ENCODE measurements at places on chromosomes 6 and 20.

DNA sequence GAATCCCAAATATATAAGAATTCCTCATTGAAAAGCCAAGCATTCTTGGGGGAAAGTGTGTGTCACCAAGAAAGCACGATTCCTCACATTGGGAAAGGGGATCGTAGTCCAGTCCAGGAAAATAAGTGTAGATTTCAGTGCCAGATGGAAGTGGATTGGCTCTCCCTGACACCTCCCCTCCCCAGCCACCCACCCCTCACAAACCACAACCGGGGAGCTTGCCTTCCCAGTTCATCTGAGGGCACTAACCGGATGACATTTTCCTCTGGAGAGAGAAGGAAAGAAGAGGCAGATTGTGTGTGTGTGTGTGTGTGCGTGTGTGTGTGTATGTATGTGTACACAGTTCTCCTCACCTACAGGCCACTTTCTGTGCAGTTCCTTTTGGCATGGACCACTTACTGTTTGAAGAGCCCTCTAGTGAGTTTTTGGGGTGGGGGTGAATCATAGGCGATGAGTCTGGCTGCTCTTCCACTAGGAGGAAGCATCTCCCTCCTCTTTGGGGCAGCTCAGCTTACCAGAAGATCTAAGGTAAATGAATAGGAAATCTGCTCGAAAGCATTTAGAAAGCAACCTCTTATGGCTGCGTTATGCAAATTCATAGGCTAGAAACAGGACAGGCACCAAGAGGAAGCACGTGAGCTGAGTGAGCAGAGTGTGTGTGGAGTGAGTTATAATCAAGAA is 20.8 kb downstream of the DAAM2 start:
- DNase-seq, result no peak

DNA sequence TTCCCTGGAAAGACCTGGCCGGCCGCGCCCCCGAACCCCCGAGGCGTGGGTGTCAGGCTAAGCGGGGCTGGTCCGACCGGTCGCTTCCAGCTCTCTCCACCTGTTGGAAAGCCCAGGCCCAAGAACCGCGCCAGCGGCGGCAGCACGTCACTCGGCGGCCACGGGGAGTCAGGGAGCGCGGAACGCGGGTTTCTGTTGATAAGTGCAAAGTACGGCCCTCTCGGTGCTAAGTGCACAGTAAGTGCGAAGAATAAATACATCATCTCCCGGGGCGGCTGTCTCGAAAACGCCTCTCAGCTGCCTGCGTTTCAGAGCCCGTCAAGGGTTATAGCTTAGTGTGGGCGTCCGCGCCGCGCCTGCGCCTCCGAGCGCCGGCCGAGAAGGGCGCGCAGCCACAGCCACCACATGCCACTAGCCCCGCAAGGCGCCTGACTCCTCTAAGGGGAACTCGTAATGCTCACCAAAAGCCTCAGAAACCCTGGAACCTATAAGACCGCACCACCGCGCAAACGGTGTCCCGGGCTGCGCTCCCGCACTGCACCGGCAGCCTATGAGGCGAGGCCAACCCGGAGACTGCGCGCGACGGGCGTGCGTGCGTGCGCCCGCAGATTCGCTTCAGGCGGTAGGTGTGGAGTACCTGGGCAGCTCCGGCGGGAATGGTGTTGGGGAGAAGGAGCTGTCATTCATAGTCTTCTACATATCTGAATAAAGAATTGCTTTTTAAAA is 9.2 kb upstream of the TBX18 start:
- DNase-seq, result no peak

DNA sequence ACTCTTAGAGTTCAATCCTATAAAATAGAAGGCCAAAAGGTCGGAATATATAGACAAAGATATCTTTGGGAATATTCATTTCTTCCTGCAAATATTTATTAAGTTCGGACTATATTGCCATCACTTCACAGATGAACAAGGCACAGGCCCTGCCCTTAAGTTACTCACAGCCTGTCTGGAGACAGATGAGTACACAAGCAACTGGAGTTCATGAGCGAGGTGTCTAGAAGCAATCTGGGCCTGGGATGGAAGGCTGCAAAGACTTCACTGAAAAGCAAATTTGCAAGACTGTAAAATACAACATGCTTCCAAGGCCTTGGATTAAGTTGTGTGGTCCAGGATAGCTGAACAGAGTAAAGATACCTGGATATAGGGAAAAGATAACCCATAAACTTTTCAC is 56.7 kb upstream of the CEP85L start:
- no peak for DNase-seq

GRCh38 chr20:472889-473292 is 10.6 kb upstream of the TBC1D20 start:
- DNase-seq, result no peak

- DNase-seq, result no peak
These were observed 19.3 kb upstream of the SLC17A4 start for GRCh38 chr6:25735261-25735660.

- peak; percentile 80 for DNase-seq
These were observed 8.2 kb downstream of the CYB5R4 start for GRCh38 chr6:83867527-83868161.

DNA sequence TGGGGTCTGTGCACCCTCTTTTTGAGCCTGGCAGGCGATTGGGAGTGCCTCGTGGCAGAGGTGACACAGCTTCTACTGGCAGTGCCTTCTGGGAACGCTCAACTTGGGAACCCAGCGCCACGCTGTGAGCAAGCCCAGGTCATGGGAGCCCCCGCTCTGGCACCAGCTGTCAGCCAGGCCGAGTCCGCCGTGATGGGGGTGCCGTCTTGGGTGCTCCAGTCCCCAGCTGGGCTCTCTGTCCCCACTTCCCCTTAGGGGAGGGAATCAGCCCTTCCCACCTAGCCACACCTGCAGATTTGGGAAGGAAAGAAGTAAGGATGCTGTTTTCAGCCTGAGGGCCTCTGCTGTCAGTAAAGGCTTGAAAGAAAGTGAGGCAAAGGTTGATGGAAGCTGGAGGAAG is 31.0 kb upstream of the NTSR1 start:
- DNase-seq, result no peak

DNA sequence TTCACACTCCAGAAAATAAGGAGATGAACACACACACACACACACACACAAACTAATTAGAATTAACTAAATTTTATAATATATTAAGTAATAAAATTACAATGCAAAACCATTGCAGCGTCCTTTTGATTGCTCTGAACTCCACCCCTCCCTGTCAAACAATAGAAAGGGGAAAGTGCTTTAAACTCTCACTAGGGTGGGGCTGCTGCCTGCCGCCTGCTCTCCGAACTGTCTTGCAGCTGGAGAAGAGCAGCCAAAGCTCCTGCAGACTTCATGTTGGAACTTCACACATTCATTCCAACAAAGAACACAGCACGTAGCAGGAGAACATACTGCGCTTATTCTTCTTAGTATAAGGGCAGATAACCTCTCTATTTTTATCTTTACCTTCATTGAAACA is 83.2 kb downstream of the GCLC start:
- DNase-seq, result no peak

- no peak for DNase-seq
These were observed 140.5 kb upstream of the CST7 start for GRCh38 chr20:24808616-24809015.

DNA sequence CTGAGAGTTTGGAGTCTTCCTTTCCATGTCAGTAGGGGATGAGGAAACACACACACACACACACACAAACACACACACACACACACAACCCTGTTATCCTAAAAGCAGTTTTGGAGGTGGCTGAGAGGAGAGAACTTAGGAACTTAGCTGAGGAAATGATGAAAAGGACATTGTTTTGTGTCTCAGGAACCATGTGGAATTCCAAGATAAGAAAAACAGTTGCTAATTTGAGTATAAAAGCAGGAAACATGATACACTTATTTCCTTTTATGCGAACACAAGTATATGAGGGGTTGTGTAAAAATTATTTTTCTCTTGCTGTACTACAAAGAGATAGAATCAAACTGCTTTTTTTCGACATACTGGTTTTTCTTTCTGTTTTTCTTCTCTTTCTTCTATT is at the start of gene MYCT1:
Gene MYCT1, plus strand, starts transcription at position 264 of the 400 bp plus-strand sequence. Its CDS starts 6 bp downstream, at position 270.
- DNase-seq, result no peak

DNA sequence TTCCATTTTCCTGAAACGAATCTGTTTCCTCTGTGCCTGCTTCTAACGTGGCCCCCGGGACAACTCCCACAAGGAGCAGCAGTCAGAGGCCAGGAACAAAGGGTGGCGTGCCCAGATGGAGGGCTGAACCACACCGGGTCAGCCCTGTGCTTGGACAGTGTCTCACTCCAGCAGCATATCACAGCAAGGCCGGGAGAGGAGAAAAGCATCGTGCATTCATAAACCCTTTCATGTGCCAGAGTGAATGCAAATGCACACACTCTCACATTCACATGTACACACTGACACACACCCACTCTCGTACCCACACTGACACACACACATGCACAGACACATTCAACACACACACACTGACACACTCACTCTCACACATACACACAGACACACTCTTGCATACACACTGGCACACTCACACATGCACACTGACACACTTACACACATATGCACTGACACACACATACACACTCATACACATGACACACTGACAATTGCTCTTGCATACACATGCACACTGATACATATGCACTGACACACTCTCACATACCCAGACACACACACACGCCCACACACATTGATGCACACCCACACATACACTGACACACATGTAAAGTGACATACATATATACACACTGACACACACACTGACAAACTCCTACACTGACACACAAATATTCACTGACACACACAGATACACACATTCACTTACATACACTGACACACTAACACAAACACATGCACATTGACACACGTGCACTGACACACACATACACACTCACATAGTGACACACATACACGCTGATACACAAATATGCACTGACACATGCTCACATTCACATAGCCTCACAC is 237.0 kb downstream of the LRFN2 start:
- DNase-seq, result no peak

GRCh38 chr6:163489584-163489983 is 75.1 kb downstream of the QKI start:
- DNase-seq, result no peak

DNA sequence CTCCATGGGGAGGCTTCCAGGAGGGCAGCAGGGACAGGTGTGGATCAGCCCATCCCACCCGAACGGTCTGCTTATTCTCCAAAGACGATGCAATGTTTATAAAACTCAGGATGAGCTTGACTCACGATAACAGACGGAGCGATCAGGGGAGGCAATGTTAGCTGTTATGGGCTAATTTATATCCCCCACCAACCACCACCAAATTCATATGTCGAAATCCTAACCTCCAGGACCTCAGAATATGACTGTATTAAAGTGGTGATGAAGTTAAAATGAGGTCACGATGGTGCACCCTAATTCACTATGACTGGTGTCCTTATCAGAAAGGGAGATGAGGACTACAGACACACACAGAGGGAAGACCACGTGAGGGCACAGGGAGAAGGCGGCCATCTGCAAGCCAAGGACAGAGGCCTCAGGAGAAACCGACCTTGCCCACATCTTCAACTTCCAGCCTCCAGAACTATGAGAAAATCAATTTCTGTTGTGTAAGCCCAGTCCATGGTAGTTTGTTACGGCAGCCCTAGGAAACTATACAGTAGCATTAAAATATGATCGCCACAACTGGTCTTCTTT is 7.0 kb downstream of the ADTRP start:
- DNase-seq, result no peak

GRCh38 chr6:104540743-104541142 is 319.0 kb downstream of the HACE1 start:
- no peak for DNase-seq

DNA sequence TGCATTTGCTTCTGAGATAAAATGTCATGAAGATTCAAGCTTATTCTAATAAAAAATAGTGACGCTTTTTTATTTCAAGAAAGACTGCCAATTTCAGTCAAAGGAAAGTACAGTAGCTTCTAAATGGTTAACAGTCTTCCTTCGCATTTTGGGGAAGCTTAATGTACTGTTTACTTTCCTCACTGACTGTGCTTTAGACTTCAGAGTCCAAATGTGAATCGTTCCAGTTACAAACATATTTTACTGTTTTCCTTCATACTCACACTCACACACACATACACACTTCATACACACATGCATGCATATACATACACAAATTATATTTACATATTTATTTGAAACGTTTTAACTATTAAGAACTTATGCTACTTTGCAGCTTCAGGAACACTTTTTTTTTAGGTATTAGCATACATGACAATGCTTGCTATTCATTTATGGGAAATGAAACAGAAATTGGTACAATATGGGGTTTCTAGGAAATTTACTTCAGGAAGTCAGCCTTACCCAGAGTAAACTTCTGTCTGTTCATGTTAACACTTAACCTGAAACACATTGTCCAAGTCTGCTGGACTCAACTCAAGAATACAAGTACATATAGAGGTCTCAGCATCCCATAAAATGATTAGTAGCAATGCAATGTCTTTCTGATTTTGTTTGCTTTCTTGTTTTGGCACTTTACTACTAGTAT is 145.4 kb downstream of the RPS12 start:
- no peak for DNase-seq

GRCh38 chr20:49276961-49277785 is 684 bp downstream of the ZNFX1 start:
- DNase-seq, result no peak

DNA sequence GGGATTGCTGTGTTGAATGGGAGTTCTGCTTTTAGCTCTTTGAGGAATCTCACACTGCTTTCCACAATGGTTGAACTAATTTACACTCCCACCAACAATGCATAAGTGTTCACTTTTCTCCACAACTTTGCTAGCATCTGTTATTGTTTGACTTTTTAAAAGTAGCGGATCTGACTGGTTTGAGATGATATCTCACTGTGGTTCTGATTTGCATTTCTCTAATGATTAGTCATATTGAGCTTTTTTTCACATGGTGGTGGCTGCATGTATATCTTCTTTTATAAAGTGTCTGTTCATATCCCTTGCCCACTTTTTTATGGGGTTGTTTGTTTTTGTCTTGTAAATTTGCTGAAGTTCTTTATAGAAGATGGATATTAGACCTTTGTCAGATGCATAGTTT is 588.3 kb upstream of the ADGRB3 start:
- DNase-seq, result no peak

DNA sequence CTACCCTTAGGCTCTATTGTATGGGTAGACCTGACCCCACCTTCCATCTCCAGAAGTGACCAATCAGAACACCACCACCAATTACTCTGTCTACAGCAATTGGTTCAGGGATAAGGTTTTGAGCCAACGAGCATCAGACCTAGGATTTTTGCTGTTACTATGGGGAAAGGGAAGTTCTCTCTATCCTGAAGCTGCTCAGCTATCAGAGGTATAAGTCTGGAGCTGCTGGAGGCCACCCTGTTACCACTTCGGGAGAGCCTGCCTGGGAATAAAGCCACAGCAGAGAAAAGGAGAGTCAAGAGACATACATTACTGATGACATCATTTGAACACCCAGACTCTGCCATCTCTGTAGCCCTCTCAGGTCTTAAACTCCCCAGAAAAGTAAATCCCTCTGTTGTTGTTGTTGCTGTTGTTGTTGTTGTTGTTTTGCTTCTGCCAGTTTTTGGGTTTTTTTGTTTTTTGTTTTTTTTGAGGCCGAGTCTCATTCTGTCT is 94.5 kb downstream of the PREX1 start:
- no peak for DNase-seq

Data from T1000 (cell line).